SW480 (cell line): ENCODE measurements at places on chromosomes 7 and 10.

- DNase-seq = peak; percentile 14
Observed at GRCh38 chr10:52314822-52315552, 906 bp downstream of the DKK1 start.

- no peak for DNase-seq
Observed at GRCh38 chr10:131723297-131724168, 177.3 kb upstream of the PPP2R2D start.

- DNase-seq = no peak
Observed at GRCh38 chr10:18500576-18500975, 150.8 kb downstream of the NSUN6 start.

DNA sequence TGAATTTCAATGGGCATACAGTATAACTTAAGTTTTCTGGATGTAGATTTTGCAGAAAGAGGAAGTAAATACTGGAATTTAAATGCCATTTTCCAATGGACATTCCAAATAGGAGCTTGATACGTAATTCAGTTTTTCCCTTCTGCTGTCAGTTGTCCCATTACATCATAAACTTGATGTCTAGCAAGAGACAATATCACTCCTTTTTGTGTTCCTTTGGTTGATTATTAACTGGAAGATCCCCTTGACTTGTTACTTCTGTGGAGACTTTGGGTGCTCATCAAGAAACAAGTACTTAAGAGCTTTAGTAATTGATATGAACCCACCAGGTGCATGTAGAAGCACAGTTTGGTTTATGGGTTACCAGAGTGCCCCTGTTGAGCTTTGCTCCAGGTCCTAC is 116.1 kb downstream of the ST7 start:
- DNase-seq = no peak

- no peak for DNase-seq
Observed at GRCh38 chr7:135165862-135166261, 4.6 kb downstream of the CYREN start.

DNA sequence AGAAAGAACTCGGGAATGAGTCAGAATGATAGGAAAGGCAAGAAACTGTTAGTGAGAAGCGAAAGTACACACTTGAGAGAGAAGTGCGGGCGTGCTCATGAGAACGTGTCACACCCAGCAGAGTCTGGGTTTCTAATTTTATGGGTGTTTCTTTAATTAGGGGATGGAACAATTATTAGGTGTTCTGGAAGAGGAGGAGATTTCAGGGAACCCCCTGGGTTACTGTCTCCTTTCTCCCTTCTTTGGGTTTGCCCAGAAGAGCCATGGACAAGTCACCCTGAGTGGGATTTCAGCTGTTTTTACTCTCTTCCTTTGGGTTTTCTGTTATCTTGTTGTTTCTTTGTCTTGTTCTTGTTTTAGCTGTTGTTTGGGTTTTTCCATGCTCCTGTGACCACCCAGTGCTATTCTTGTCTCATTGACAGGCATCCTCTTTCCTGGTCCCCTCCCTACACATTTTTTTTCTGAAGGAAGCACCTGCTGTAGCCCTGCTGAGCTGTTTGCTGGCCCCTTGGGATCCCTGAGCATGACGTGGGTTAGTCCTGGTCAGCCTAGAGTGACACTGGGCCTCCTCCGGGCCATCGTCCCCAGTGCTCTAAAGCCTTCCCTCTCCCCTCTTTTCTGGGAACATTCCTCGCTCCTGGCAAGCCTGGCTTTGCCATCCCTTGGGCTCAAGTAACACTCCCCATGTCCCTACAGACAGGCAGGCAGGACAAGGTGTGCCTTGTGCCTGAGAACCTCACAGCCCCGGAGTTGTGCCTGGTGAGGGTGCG is 3.5 kb downstream of the SH2D4B start:
- no peak for DNase-seq

DNA sequence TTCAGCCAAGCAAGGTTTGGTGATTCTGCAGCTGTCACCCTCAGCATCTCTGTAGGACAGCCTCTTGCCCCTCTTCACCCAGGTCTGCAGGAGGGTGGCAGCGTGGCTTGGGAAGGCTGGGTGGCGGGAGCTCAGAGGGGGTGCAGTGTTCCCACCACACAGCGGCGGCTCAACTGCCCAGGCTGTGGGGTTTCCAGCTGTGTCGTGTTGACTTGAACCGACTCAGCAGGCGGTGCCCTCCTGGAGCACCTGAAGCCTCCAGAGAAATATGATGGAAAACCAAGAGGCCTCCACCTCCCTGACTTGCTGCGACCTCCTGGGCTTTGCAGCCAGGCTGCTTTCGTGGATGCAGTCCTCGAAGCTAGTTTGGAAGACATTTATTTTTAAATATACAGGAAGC is 68.0 kb upstream of the KLF6 start:
- no peak for DNase-seq

GRCh38 chr7:101816595-101817470 is 593 bp upstream of the CUX1 start:
- peak; percentile 77 for DNase-seq

DNA sequence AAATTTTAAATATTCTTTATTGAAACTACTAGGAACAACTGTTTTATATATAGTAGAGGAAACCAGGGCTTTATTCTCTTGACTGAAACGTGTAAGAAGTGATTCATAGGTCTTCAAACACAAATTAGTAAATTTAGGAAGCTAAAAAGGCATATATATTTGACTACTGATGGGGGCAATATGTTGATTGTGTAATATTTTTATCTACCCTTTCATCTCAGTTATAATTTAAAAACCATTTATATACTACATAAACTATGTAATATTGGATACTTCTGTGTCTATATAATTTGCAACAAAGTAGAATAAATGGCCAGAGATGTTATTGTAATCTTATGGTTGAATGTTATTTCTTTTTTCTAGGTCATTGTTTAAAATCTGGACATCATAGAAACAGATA is 269.3 kb upstream of the KAT6B start:
- DNase-seq = no peak

DNA sequence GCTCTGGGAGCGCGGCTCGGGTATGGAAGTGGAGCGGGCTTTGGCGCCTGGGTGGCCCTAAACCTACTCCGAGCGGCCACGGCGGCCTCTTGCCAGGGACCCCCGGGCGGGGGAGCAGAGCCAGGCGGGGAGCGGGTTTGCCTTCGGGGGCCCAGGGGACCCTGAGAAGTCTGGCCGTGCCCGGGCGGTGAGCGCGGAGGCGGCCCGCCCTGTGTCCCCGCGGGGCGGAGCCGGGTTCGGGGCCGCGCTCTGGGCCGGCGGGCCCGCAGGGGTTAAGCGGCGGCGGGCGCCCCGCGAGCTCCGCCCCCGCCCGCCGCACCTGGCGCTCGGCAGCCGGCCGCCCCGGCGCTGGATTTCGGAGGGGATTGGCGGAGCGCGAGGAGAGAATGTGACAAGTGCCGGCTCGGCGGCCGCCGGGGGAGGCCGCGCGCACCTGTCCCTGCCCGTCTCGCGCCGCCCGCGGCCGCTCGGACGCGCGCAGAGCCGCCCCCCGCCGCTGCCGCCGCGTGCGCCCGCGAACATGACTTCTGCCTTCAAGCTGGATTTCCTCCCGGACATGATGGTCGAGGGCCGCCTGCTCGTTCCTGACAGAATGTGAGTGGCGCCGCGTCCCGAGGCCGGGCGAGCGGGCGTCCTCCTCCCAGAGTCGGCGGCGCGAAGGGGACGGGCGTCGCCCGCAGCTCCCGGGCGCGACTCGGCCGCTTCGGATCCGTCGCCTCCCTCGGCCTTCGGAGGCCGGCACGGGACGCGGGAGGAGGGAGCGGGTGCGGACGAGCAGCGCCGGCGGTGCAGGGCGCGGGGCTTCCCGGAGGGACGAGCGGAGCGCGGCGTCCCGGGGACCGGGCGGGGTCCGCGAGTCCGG is at the start of gene CELF2:
TSS of gene CELF2 (plus strand) at position 303 of the 862 bp plus-strand sequence. CDS start at position 521, 218 bp downstream.
- peak; percentile 67 for DNase-seq

DNA sequence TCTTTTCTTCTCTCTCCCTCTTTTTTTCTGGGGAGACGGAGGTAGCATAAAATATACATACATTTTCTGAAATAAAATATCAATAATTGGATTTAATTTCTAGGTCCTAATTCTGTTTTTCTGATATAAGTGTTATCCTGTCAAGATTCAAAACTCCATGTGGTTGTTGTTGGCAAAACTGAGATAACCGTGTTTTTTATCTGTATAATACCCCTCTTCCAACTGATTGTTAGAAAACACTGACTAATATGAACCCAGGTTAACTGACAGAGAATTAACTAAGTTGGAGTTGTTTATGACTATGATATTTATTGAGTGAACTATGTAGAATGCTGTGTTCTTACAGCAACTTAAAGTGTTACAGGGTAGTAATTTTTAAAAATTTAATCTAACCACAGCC is 236.5 kb upstream of the KAT6B start:
- DNase-seq = no peak

DNA sequence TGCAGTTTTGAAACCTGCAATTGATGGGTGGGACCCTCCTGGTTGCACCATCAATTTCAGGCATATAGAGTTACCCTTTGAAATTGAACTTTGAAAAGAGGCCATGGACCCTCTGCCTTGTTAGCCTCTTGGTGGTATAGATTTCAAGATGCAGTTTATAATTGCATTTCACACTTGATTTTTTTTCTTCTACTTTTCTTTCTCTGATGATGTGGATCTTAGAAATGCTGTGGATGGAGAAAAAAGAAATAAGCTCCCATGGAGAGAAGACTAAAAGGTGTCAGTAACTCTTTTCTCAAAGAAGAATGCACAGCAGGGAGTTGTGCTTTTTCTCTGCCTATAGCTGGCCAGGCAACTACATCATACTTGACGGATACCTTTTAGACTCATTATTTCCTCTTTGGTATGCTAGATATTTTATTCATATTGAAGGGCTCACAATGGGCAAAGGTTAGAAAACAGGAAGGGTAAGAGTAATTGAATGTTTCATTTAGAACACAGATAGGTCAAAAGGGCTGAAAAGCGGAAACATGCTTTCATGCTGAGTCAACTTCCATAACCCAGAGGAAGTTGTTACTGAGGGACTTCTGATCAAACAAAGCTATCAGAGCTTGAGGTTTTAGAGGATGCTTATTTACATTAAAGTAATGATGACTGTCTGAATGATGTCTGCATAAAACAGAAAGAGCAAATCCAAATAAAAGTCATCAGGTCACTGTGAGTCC is 773.2 kb upstream of the LRRN3 start:
- DNase-seq = peak; percentile 79
